Amniotic epithelial cell (primary cell): ENCODE measurements at places on chromosomes 11 and 22.

GRCh38 chr11:3353066-3353465 lies 25.9 kb downstream of the ZNF195 start:
- no peak for DNase-seq

DNA sequence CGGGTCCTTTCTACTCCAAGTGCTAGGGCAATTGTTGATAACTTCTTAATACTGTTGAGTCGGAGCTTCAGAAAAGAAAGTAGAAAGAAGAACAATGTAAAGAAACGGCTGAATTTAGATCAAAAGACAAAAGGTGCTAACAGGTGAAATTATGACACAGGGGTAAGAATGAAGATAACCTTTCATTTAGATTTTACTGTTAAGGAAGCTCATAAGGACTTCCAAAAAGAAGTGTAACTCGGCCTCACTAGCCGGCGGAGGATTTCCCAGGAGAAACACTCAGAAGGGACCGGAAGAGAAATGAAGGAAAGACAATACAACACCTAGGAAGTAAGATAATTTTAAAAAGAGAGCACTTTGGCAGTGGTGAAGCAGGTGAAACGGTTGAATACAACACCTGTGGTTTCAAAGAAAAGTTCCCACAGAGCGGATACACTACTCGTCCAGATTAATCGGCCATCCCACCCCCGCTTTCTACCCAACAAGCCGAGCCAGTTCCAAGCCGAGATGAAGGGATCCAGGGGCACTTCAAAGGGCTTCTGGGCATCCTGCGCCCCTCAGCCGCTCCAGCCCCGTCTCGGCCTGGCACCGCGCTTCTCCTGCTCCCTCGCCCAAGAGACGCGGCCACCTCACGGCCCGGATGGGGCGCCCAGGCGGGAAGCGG lies 737 bp downstream of the PPP2R1B start:
- DNase-seq: no peak

GRCh38 chr11:123364080-123364479 lies 66.0 kb upstream of the GRAMD1B start:
- no peak for DNase-seq

DNA sequence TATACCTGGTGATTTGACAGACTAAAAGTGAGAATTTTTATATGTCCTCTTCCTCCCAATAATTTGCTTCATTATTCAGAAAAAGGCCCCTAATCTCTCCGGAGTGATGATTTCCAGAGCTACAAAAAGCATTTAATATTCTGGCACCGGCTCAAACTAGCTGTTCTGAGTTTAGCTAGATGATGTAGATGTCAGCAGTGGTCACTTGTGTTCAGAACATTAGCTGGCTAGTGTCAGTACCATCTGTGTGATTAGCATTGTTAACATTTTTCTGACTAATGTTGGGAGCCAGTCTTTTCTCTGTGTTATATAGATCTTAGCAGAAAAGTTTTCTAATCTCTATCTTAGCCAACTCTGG lies 68.7 kb upstream of the RRM1 start:
- peak; percentile 55 for DNase-seq

- no peak for DNase-seq
Observed at GRCh38 chr11:15817001-15817400, 539.3 kb downstream of the SOX6 start.

DNA sequence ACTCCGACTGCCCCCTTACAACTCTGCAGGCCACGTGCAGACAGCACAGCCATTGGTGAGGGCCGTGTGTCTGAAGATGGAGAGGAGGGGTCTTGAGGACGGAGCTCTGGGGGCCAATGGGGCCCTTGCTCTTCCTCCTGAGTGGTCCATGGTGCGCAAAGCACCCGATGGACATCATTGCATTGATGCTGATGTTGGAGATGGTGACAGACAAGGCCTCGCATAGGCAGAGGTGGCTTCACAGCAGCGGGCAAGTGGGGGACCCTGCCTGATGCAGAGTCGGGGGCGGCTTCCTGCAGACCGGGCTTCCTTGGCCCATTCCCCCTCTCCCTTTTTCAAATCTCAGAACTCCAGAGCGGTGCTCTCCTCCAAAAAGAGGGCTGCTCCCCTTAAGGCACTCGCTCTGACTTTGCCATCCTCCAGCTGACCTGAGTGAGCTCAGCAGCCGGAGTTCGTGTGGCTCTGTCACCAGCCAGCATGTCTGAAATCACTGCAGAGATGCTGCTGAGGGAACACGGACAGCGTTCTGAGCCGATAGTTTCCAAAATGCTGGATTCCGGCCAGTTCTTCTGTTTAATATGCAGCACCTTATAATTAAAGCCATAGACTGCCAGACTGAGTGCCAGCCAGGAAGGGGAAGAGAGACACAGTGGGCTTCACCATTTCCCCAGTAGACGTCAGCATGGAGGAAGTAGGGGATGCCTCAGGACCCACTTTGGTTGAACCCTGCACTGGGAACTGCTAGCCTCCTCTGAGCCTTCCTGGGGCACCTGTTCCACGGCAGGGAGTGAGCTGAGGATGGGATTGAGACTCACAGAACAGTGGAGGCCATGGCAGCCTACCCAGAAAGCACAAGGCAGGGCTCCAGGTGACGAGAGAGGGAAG lies 278.2 kb downstream of the BRD1 start:
- DNase-seq: no peak

- DNase-seq: peak; percentile 63
Observed at GRCh38 chr11:1763796-1764661, at the start of gene CTSD. Gene CTSD (minus strand): TSS chr11:1763927. CDS start chr11:1763859, 68 bp downstream.

GRCh38 chr11:36186340-36187175 lies 102.7 kb downstream of the COMMD9 start:
- peak; percentile 43 for DNase-seq

GRCh38 chr11:45906096-45906682 lies 882 bp downstream of the FREY1 start:
- no peak for DNase-seq

DNA sequence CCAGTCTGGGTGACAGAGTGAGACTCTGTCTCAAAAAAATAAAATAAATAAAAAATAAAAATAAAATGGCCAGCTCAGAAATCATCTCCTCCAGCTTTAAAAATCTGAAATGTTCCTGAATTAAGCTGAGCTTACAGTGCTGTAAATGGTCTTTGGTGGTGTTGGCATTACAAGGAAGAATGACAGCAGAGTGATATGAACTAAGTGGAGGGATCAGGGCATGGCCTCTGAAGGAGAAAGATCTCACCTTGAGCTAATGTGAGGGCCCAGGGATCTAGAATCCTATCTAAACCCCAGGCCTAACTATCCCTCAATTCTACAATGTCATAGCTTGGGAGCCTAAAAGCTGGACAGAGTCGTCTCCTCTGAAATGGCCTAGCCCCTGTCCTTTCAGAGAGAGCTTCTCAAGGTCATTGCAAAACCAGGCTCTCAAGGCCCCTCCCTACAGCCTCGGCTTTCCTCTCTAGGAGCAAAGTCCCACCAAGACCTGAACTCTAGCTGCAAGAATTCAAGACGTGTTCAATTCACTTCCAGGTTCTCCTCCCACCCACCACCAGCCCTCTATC lies 345.4 kb downstream of the BUD13 start:
- DNase-seq: no peak

DNA sequence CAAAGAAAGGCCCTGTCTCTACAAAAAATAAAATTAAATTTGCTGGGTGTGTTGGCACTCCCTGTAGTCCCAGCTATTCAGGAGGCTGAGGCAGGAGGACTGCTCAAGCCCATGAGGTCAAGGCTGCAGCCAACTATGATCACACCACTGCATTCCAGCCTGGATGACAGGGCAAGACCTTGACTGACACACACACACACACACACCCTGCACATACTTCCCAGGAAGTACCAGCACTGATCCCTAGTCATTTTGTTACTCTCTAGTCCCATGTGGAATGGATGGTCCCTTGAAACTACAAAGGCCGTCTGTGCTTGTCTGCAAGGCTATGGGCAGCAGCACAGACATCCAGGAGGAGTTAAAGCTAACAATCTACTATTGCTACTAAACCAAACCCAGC lies 59.7 kb upstream of the CYP2D6 start:
- peak; percentile 29 for DNase-seq

GRCh38 chr11:74923125-74923524 lies 25.8 kb downstream of the XRRA1 start:
- no peak for DNase-seq

DNA sequence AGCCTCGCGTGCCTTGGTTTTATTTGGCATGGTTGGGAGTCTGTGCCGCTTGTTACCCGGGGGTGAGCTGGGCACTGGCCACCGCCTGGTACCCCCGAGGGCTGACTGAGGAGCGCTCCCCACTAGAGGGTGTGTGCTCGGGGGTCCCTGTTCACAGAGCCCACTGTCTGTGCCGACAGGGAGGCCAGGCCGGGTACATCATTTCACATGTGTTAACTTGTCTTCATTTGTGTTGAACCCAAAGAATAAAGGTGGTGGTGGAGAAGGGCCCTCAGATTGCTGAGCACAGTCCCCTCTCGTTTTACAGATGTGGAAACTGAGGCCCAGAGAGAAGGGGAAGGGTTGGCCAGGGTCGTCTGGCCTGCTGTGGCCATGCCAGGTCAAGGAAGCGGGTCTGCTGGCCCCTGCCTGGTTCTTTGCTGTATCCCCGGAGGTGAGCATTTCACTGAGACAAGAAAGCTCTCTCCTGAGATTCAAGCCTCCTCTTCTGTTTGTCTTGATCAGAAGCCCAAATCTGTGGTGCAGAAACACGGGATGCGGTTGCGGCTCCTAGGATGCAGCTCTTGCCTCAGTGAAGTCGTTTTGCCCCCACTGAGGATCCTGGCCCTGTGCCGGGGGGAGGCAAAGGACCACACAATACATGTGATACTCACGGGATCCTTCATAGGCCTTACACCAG lies 60.8 kb downstream of the FBLN1 start:
- no peak for DNase-seq

DNA sequence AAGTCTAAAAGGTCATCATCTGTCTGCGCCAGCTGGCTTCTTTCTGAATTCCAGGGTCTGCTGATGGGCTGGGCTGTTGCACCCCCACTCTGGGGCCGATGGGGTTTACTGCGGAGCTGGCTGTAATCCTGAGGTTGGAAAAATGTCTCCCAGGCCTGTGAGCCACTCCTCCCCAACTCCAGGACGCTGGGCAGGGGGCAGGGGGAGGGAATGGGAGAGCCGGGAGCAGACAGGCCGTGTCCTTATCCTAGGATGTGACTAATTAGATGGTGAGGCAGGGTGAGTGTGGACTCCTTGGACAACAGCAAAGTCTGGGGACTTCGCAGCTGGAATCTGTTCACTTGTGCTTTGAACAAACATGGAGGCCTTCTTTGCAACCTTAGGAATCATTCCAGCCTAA lies 48.7 kb downstream of the LRRC32 start:
- DNase-seq: peak; percentile 40

DNA sequence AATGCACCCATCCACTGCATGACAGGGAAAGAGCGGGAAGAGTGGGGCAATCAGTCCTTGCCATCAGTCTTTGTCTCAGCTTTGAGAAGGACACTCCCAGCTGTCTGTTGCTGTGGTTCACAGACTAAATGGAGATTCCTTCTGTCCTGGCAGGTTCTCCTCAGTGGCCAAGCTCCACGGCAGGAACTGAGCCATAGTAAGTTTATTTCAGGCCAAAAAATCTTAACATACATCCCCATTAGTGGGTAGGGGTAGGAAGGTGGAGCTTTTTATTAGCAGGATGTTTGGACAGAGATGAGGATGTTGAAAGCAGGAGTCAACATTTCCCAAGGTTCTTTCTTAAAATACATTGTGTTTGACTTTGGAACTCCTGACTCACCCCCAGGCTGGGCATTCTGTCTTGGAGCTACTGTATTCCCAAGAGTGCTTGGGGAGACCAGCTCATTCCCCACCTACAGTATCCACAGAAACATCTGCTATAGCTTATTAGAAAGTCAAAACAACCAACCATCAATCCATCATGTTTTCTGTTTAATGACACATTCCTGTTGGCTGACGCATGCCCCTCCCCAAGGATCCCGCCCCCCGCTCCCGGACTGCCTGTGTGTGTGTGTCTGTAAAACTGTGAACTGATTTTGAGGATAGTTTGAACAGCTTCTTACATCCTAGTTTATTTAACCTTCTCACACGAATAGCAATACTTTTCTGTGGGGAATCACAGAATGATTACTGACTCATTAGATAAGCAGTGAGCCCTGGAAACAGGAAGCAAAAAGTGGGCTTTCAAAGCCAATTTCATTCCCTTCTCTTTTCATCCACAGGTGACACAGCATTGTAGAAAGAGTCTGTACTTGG lies 109.5 kb downstream of the CCDC81 start:
- DNase-seq: peak; percentile 84

DNA sequence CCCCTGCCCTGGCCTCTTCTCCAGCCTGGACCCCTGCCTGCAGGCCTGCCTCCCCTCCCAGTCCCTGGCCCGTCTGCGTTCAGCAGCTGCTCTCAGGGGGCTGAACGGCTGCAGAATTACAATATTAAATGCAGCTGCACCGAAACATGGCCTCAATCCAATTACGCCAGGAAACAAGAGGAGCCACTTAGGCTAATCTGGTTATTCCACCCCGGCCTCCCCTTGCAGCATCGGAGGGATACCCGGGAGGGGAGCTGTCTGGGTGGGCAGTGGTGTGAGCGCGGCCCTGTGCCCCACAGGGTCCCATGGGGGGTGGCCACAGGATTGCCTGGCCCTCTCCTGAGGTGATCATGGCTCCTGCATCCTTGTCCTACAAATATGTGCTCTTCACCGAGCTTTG lies 42.6 kb downstream of the FLRT1 start:
- DNase-seq: no peak

- DNase-seq: no peak
Observed at GRCh38 chr11:65420506-65420905, 2.1 kb upstream of the NEAT1 start.

DNA sequence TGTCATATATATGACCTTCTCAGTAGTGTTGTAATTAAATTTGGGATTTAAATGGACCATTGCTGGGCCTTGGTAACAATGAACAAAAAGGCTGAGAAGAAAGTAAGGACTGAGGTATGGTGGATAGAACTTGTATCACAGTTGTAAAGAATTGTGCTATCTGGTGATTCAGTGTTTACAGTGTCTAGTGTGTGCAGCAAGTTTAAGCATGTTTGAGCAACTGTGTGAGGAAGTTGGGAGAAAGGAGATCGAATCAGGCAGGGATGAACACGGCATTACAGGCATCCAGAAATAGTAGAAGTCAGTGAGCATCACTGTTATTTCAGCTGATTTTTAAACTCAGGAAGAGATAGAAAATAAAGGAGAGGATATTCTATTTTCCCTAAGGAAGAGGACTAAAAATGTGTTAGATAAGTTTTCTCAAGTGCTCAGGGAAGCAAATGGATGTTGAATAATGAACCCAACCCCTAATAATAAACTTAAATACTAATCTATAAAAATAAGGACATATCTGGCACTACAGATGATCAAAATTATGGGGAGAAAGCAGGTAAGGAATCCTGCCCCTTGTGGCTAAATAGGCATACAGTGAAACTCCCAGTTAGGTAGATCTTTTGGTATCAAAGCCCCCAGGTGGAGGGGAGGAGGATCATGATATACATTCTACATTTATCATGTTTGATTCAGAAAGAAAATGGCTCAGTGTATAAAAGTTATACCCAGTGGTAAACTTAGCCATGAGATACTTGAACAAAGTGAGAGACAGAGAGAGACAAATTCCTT lies 361.0 kb upstream of the ANO3 start:
- DNase-seq: no peak

GRCh38 chr11:121408830-121409229 lies 43.3 kb upstream of the SORL1 start:
- DNase-seq: no peak
